Testis (tissue), 5 donors: ENCODE measurements at places on chromosomes 2 and 18. TPM values are rescaled to one million over a fixed set of nuclear protein-coding genes. Genes with fewer than 3 reads are reported as not detected.

DNA sequence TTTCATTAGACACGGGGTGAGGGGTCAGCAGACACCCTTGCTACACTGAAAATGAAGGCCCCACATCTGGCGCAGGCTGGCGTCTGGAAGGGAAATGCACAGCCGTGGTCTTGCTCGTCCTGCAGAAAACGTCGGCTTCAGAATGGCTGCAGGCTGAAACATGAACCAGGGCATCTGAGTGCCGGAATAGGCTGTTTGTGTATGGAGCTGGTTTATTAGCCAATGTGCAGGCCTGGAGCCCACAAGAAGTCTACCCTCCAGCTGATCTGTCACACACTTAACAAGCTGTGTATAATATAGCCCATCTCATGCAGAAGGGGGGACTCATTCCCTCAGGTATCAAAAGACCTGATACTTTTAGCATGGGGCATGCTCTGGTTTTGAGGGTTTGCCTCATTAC lies 153.4 kb upstream of the SOX11 start:
- H3K36me3 ChIP-seq = no peaks in the 10 kb centered on the region
- no peak for DNase-seq
- no peaks in the 10 kb centered on the region for H3K27me3 ChIP-seq
- no peak overlapping the region for H3K27ac ChIP-seq

DNA sequence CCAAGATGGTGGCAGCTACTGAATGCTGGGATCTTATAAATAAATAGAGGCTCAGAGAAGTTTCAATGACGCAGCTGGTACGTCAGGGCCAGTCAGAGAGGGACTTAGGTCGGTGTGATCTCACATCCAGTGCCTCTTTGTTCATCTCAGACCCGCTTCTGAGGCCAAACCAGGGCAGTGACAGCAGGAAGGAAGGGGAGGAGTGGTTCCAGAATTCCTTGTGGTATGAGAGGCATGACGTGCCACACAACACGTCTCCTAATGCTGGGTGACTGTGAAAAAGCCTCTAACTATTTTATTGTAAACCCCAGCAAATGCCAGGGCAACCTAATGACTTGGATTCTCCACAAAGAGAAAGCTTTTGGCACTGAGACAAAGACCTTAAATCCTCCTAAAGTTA lies 423.3 kb downstream of the LPIN1 start:
- H3K27me3 ChIP-seq = no peaks in the 10 kb centered on the region
- DNase-seq = peak; percentile 38
- no peaks in the 10 kb centered on the region for H3K36me3 ChIP-seq
- no peak overlapping the region for H3K27ac ChIP-seq
- H3K4me3 ChIP-seq = no peak overlapping the region

GRCh38 chr18:58579561-58580047 lies 49.3 kb downstream of the ALPK2 start:
- H3K4me1 ChIP-seq = peaks cover 3% of the 10 kb centered on the region
- no peak for DNase-seq
- H3K36me3 ChIP-seq = no peaks in the 10 kb centered on the region
- no peaks in the 10 kb centered on the region for H3K27me3 ChIP-seq
- no peak overlapping the region for H3K4me3 ChIP-seq

GRCh38 chr2:207129821-207130220 lies 35.9 kb downstream of the KLF7 start:
- H3K4me1 ChIP-seq = peaks cover 15% of the 10 kb centered on the region
- H3K4me3 ChIP-seq = no peak overlapping the region
- H3K36me3 ChIP-seq = no peaks in the 10 kb centered on the region
- no peak for DNase-seq
- no peaks in the 10 kb centered on the region for H3K27me3 ChIP-seq

- no peaks in the 10 kb centered on the region for H3K36me3 ChIP-seq
- H3K27me3 ChIP-seq = no peaks in the 10 kb centered on the region
- H3K4me1 ChIP-seq = no peaks in the 10 kb centered on the region
Measured at GRCh38 chr18:5488844-5489243, 55.0 kb downstream of the EPB41L3 start.

GRCh38 chr2:95353055-95353575 lies 49.4 kb upstream of the FAHD2A start:
- H3K4me3 ChIP-seq = no peak overlapping the region
- H3K27me3 ChIP-seq = no peaks in the 10 kb centered on the region
- H3K4me1 ChIP-seq = peaks cover 25% of the 10 kb centered on the region
- no peak overlapping the region for H3K27ac ChIP-seq

DNA sequence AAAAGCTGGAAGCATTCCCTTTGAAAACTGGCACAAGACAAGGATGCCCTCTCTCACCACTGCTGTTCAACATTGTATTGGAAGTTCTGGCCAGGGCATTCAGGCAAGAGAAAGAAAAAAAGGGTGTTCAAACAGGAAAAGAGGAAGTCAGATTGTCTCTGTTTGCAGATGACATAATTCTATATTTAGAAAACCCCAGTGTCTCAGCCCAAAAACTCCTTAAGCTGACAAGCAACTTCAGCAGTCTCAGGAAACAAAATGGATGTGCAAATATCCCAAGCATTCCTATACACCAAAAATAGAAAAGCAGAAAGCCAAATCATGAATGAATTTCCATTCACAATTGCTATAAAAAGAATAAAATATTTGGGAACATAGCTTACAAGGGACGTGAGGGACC lies 11.1 kb downstream of the SLC8A1 start:
- no peak overlapping the region for H3K4me3 ChIP-seq
- no peak overlapping the region for H3K27ac ChIP-seq
- no peaks in the 10 kb centered on the region for H3K27me3 ChIP-seq
- no peak for DNase-seq
- no peaks in the 10 kb centered on the region for H3K36me3 ChIP-seq

DNA sequence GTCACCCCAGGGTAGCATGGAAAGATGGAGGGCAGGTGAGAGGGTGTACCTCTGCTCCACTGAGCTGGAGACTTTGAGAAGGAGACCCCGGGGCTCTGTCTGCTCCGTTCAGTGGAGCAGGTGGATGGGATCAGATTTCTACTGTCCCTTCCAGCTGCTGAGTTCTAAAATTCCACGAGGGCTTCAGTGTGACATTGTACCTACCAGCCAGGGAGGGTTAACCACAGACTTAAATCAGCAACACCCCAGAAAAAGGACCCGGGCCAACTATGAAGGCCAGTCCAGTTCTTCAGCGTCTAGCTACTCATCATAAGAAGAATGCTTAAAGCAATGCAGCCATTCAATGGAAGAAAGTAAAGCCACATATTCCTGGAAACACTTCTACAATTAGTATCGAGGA lies 23.8 kb downstream of the STAT1 start:
- no peak overlapping the region for H3K27ac ChIP-seq
- no peaks in the 10 kb centered on the region for H3K4me1 ChIP-seq
- no peaks in the 10 kb centered on the region for H3K27me3 ChIP-seq
- no peak overlapping the region for H3K4me3 ChIP-seq
- no peaks in the 10 kb centered on the region for H3K36me3 ChIP-seq

DNA sequence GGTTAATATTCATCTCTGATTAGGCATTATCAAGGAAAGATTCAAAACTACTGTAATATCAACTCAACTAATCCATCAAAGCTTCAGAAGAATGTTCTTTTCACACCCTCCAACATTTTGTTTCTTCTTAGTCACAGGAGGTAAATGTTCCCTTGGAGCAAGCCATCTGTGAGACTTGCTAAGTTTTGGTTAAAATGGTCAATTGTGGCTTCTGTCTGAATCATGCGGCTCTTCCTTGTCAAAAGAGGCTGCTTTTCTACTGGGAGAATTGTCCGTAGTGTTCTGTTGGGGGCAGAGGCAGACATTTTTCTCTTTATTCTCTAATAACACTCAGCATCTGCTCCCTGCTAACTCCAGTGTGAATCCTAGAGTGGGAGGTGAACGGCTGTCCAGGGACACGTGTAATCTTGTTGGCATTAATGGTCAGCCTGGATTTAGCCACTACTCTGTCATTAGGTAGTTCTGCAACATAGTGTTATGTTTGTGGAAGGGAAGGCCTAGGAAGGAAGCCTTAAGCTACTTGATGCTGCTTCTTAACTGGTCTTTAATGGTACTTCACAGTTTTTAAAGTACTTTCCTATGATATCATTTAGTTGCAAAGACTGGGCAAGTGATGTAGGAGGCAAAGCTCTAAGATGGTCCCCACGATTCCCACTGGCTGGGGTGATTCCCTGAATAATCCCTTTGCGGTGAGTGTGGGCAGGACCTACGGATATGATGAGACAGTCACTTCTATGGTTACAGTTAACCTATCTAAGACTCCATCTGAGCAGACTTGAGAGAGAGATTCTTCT lies 22.6 kb upstream of the FAP start:
- no peaks in the 10 kb centered on the region for H3K36me3 ChIP-seq
- H3K4me3 ChIP-seq = no peak overlapping the region
- no peaks in the 10 kb centered on the region for H3K27me3 ChIP-seq
- H3K4me1 ChIP-seq = no peaks in the 10 kb centered on the region
- no peak overlapping the region for H3K27ac ChIP-seq

DNA sequence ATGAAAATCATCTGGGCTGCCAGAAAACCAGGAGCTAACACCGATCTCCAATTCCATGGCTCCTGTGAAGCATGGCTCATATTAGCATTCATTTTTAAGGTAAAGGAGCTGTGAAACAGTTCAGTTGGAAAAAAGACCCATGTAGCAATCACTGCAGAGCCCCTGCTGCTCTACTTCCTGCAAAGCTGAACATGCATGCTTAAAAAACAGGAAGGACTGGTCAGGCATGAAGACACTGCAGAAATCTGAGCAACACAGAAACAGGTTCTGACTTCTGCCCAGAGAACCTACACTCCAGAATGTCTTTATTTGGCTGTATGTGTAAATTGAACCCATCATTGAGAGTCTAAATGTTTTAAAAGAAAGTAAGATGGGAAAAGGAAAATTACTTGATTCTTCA lies 950.6 kb downstream of the DCDC2C start:
- H3K36me3 ChIP-seq = no peaks in the 10 kb centered on the region
- no peak overlapping the region for H3K27ac ChIP-seq
- H3K4me1 ChIP-seq = no peaks in the 10 kb centered on the region
- DNase-seq = no peak

- H3K27ac ChIP-seq = no peak overlapping the region
- no peak overlapping the region for H3K4me3 ChIP-seq
- H3K4me1 ChIP-seq = peaks cover 7% of the 10 kb centered on the region
- no peak for DNase-seq
- H3K36me3 ChIP-seq = no peaks in the 10 kb centered on the region
Measured at GRCh38 chr2:239732666-239733010, 292.5 kb downstream of the NDUFA10 start.

GRCh38 chr2:135931776-135932443 lies 53.5 kb downstream of the DARS1 start:
- no peak overlapping the region for H3K4me3 ChIP-seq
- no peaks in the 10 kb centered on the region for H3K36me3 ChIP-seq
- H3K27me3 ChIP-seq = no peaks in the 10 kb centered on the region

- DNase-seq = no peak
- no peaks in the 10 kb centered on the region for H3K27me3 ChIP-seq
- H3K4me3 ChIP-seq = no peak overlapping the region
- no peaks in the 10 kb centered on the region for H3K36me3 ChIP-seq
- H3K27ac ChIP-seq = peak overlapping the region; percentile 31
Measured at GRCh38 chr2:22273853-22274252, 1111.1 kb upstream of the KLHL29 start.

- no peak overlapping the region for H3K4me3 ChIP-seq
- H3K27me3 ChIP-seq = no peaks in the 10 kb centered on the region
- H3K27ac ChIP-seq = no peak overlapping the region
- H3K4me1 ChIP-seq = no peaks in the 10 kb centered on the region
- no peak for DNase-seq
- no peaks in the 10 kb centered on the region for H3K36me3 ChIP-seq
Measured at GRCh38 chr2:106975641-106976040, 89.7 kb upstream of the ST6GAL2 start.

GRCh38 chr2:167212014-167212648 lies 323.9 kb downstream of the XIRP2 start:
- no peaks in the 10 kb centered on the region for H3K36me3 ChIP-seq
- no peak overlapping the region for H3K27ac ChIP-seq
- peak; percentile 56 for DNase-seq

GRCh38 chr2:75421986-75422385 lies 138.8 kb downstream of the EVA1A start:
- no peaks in the 10 kb centered on the region for H3K4me1 ChIP-seq
- H3K27me3 ChIP-seq = no peaks in the 10 kb centered on the region
- H3K36me3 ChIP-seq = no peaks in the 10 kb centered on the region
- DNase-seq = peak; percentile 65
- H3K4me3 ChIP-seq = no peak overlapping the region

DNA sequence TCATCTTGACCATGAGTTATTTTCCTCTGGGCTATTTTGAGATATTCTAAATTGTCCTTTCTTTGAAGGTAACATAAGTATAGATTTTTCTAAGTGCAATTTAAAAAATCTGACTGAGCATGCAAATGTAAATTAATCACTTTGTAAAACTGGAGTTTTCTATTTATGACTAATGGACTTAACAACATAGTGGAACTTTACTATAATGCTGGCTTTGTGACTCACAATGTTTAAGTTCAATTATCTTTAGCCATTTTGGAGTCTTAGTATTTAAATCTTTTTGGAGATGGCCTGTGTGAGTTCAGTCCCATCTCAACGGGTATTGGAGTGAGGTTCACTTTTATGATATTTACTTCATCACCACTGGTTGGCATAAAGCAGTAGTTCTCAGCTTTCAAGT lies 35.2 kb upstream of the NOSTRIN start:
- H3K4me1 ChIP-seq = no peaks in the 10 kb centered on the region
- H3K36me3 ChIP-seq = no peaks in the 10 kb centered on the region
- no peak overlapping the region for H3K27ac ChIP-seq
- no peaks in the 10 kb centered on the region for H3K27me3 ChIP-seq

- no peak overlapping the region for H3K27ac ChIP-seq
- no peaks in the 10 kb centered on the region for H3K36me3 ChIP-seq
- H3K27me3 ChIP-seq = no peaks in the 10 kb centered on the region
- no peak for DNase-seq
- no peak overlapping the region for H3K4me3 ChIP-seq
Measured at GRCh38 chr2:230677201-230677946, 35.3 kb upstream of the CAB39 start.

Gene CCDC85A
- total RNA-seq = 3.9 TPM

Gene AMMECR1L
- total RNA-seq = 35.8 TPM

Gene TMEM198
- total RNA-seq = 11.3 TPM

Gene VWA3B
- total RNA-seq = 81.6 TPM

Gene HOXD3
- total RNA-seq = 22.3 TPM

Gene POTEC
- total RNA-seq = 31.5 TPM

Gene CTLA4
- 2.7 TPM for total RNA-seq

Gene ELOA2
- 8.4 TPM for total RNA-seq

Gene COLEC11
- total RNA-seq = 15.4 TPM

Gene AKAIN1
- total RNA-seq = not detected

Gene EIPR1
- 40.2 TPM for total RNA-seq

Gene IFIH1
- 8.2 TPM for total RNA-seq

Gene TBR1
- 5.3 TPM for total RNA-seq

Gene RGPD3
- 13.9 TPM for total RNA-seq

Gene TEX44
- 84.4 TPM for total RNA-seq
